ENCODE measurements at places on chromosomes 12 and 14.

DNA sequence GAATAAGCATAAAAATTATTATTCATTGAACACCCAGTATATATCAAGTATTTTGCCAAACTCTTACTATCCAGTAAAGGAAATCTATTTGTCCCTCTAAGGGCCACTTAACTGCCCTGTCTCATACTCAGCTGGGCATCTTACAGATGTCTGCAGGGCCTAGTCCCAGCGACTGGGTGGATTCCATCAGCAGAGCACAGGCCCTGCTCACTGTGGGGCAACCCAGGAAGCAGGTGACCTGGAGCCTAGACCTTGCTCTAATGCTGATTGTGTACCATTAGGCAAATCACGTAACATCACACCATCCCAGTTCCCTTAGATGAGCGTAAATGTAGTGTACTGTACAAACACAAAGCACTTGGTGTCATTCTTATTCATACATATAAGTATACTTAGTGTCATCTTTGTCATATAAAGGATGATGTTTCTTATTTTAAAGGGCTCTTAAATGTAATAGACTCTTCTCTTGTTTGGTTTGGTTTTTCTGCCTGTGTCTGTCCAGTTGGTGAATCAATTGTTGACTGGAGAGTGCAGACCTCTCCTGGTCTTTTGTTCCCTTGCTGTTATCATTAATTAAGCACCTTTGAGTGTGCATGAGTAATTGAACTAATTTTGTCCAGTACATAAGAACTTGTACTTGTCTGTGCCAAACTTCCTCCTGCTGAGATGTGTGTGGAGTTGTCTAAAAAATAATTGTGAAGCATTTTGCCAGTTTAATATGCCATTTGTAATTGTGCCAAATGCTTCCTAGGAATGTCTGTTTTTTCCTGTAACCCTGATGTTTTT is 49.3 kb downstream of the RAB35 start:
- peak; percentile 38 for DNase-seq

GRCh38 chr12:75116646-75117198 is 92.9 kb downstream of the KCNC2 start:
- no peak for DNase-seq

DNA sequence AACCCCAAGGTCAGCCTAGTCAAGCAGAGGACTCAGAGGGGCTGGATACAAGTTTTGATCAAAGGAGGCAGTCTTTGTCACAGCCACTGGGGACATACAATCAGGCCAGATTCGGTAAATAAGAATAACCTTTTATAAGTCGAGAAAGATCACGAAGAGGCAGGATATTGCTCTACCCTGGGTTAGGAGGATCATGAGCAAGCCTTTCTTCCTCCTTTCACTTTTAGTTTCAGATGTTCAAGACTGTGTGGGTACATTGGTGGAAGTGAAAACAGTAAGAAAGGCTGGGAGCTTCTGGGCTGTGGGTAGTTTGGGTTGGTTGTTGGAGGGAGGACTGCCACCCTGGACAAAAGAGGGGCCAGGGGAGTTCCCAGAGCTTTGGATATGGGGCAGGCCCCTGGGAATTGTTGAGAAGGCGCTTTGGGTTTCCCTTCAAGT is 127.7 kb downstream of the SNAPC1 start:
- DNase-seq, result no peak

GRCh38 chr14:91996948-91997371 is 42.9 kb downstream of the TRIP11 start:
- peak; percentile 22 for DNase-seq

DNA sequence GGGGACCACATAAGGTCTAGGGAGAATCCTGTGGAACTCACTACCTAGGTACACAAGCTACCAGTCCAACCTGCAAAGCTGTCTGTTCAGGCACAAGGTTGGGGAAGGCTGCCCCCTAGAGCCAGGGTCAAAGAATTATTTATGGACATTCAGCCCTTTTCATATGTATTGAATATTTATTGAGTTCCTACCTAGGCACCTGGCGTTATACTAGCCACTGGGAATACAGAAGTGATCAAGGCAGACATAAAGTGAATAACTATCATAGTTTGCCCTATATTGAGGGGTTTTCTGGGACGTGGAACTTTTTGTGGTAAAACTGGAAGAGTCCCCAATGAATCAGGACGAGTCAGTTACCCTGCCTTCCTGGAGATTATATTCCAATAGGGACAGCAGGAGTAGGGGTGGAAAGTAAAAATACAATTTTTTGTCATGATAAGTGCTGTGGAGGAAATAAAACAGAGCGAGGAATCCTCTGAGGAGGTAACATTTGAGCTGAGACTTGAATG is 5.8 kb upstream of the SLC48A1 start:
- DNase-seq, result peak; percentile 67

DNA sequence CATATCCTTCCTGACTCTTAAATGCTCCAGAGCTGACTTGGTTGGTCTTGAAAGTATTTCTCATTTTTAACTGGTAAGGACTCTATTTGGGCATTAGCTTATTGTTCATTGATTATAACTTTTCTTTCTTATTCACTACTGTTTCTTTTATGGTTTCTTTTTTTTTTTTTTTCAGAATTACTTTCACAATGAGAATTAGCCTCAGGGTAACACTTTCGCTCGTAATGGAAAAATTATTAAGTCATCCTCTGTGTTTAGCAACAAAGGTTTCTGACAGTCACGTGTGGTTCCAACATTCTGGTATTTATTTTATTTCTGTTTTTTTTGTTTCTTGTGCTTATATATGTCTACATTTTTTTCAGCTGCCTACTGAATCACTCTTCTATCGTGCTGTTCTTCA is 80.0 kb downstream of the METTL25 start:
- DNase-seq, result no peak

DNA sequence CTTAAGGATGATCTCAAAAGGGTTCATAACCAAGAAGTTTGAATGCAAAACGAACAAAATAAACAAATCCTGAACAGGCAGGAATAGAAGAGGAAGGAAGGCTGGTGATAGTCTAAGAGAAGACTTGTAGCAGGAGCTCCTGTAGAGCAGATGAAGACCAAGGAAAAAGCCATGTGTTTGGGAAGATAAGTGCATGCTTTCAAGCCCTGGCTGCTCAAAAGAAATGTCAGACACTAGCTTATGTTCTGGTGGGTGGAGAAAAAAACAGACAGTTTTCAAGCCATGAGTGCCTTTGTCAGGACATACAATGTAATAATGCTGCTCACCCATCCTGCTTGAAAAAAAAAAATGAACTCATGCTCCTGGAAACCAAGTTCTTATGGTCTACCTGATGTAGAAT is 27.4 kb downstream of the TAOK3 start:
- DNase-seq, result no peak

- no peak for DNase-seq
Observed at GRCh38 chr14:20866963-20867362, 24.2 kb upstream of the RNASE3 start.

DNA sequence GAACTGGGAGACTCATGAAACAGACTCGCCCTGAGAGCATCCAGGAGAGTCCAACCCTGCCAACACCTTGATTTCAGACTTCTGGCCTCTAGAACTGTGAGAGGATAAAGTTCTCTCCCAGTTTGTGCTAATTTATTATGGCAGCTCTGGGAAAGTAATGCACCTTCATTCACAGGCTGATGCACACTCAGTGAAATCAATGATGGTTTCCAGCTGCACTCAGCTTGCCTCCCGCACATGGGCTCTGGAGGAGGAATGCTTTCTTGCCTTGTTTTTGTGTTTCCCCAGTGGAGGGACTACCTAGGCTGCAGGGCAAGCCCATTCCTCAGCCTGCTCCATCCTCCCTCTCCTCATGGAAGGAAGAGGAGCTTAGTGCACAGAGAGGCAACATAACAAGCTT is 45.7 kb downstream of the TMEM132C start:
- no peak for DNase-seq

DNA sequence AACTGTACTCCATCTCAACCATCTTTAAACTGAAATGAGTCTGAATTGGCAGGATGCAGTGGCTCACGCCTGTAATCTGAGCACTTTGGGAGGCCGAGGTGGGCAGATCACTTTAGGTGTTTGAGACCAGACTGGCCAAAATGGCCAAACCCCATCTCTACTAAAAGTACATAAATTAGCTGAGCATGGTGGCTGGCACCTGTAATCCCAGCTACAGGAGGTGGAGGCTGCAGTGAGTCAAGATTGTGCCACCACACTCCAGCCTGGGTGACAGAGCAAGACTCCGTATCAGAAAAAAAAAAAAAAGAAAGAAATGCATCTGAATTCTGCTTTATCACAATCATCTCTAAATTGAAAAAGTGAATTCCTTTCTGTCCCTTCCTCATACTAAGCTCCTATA is 110.3 kb downstream of the NELL2 start:
- no peak for DNase-seq

DNA sequence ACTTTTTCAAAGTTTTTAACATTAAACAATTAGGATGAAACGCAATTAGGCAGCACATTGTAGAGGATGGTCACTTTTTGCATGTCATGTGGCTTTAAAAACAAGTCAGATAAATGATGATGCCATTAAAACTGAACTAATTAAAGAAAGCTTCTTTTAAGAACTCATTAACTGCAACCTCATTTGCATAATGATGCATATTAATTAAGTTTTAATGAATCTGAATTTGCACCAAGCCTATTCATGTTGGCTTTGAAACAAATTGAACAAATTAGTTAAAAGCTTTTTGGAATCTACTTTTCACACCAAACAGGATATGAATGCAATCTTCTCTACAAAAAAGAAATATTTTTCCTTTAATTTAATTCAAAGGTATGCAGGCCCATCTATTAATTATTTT is 499.0 kb downstream of the VRK1 start:
- no peak for DNase-seq

DNA sequence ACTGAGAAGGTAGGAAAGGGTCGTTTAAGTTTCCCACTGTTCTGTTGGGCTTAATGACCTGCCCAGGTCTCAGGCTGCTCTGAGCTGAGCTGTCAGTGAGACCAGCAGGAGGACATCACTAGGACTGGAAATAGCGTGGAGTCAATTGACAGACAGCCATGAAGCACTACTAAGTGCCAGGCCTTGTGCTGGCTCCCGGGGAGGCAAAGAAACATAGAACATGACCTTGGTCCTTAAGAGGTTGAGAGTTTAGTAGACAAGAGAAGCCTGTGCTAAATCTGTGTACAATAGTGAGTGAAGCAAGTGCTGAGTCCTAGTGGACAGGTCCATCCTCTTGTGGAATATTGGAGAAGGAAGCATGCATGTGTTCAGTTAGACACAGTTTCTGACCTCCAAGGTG is 239.2 kb downstream of the CACNA1C start:
- no peak for DNase-seq

DNA sequence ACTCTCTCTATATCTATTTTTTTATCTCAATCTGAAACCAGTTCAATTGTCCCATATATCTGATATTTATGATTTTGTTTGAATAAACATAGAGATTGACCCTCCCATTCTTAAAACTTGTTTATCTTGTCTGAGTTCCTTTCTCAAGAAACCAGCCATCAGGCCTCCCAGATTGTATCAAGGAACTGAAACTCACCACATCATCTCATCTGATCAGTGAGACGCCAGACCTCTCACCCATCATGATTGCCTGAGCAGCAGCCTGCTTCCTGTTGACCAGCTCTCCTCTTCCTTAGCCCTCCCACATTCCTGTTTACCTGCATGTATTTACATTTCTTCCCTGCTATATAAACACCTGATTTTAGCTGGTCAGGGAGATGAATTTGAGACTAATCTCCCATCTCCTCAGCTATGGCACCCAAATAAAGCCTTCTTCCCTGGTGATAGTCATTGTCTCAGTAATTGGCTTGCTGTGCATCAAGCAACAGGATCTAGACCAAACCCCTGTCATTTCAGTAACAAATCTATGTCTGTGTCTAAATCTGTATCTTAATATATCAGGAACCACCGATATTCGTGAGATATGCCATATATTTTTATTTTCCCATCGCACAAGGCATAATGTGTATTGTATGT is 323.6 kb downstream of the TMTC2 start:
- no peak for DNase-seq
